IPS DF 19.7 (cell line): ENCODE measurements at places on chromosomes 1 and 21.

- DNase-seq = peak; percentile 15
Measured at GRCh38 chr21:16992448-16992847, 520.4 kb upstream of the CXADR start.

GRCh38 chr1:117093091-117093534 lies 28.4 kb downstream of the TRIM45 start:
- DNase-seq = peak; percentile 20

- DNase-seq = no peak
Measured at GRCh38 chr1:68202239-68202832, 30.0 kb downstream of the WLS start.

GRCh38 chr1:200131551-200132125 lies 104.1 kb downstream of the NR5A2 start:
- no peak for DNase-seq

- DNase-seq = no peak
Measured at GRCh38 chr1:26887125-26887524, 3.0 kb downstream of the GPN2 start.
